D721Med (cell line): ENCODE measurements at places on chromosomes 2 and 18.

DNA sequence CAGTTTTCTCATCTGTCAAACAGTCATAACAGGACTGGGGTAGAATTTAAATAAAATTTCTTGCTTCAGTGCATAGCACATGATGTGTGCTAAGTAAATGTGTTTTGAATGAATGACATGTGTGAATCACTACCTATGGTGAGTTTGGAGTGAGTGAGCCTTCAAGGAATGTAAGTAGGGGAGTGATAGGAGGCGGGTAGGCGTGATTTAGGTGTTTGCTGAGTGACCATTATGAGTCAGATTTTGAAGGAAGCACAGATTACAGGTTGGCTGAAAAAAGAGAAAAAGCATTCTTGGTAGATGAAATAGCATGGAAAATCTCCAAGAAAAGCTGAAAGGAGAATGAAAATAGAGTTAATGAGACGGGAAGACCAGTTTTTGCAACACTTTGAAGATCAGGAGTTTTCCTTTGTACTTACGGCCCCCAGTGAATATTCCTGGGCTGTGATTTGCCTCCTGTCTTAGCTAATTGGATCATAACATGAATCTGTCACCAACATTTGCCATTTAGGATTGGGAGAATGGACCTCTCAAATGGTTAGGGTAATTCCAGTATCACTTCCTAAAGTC is 136.9 kb upstream of the GATA6 start:
- no peak for DNase-seq

DNA sequence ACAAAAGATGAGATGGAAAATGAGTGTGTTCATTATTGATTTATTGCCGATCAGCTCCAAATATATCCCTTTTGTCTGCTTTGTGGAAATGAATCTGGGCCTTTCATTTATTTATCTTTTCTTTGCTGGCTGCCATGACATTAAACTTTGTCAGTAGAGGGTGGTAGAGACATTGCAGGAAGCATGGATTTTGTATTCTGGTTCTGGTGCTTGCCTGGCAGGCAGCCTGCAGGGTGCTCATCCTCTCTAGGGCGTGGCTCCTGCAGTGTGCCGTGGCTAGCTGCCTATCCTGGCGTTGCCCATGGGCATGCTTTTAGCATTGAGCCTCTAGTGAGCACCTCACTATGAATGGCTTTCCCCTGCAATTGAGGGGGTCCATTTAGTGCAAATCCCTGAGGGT is 593.1 kb downstream of the RNF144A start:
- DNase-seq, result no peak

DNA sequence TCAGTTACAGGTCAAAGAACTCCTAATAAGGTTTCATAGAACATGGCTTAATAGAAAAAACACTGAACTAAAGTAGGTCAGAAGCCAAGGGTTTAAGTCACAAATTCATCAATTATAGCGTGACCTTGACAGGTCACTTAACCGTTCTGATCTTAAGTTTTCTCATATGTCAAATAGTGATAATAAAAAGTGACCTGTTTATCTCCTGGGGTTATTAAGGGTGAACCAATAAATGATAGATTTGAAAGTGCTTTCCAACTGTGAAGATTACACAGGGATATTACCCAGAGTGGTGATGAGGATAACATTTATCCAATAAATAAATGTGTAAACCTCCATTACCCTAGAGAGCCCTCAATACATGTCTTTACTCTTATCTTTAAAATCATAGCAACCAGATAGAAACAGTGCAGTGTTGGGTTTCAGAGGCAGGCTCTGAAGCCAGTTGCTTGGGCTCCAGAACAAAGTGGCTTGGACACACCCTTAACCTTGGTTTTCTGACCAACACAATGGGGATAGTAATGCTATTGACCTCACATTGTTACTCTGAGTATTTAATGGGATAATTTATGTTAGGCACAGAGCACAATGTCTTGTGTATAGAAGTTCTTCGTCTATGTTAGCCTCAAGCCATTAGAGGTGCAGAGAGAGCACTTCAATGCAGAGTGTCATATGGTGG is 48.6 kb downstream of the KLHL14 start:
- DNase-seq, result no peak

DNA sequence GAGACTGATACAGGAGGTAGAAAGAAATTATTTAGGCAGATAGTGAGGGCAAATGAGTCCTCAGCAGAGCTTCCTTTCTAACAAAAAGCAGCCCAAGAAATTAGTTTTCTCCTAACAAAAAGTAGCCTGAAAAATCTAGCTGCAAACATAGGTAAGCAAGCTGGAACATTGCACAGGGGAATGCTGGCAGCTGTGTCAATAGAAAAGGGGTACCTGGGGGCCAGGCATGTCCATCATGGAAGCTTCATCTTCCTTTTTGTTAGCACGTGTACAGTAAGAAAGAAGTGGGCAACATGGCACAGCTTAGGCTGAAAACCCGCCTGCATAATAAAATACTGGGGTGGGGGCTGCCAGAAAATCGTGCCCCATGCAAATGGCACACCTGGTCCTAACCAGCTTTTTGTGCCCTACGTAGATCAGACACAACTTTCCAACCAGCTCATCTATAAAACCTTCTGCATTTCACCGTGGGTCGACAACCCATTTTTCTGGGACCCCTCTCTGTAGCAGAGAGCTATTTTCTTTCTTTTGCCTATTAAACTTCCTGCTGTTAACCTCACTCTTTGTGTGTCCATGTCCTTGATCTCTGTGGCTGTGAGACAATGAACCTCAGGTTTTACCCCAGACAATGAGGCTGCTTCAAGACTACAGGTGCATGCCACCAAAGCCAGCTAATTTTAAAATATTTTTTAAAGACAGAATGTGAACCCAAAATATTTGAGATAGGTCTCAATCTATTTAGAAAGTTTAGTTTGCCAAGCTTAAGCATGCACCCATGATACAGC is 6.6 kb upstream of the MTHFD2 start:
- DNase-seq, result no peak

- DNase-seq, result no peak
Measured at GRCh38 chr2:119260646-119261492, 37.2 kb downstream of the STEAP3 start.

- no peak for DNase-seq
Measured at GRCh38 chr2:3709225-3709624, 5.8 kb downstream of the DCDC2C start.

DNA sequence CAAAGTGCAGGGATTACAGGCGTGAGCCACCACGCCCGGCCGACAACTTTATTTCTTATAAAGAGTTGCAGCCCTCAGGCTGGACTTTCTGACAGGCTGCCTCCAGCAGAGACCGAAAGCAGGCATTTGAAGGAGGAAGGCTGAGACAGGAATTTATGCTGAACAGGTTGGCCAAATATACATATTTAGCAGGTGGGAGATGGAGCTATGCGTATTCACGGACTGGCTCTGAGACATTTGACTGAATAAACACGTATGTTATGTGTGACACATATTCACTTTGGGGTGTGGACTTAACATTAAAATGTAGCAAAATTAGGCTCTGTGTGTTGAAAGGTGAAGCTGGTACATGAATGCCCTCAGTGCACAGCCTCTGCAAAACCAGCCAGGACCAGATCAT is 65.9 kb downstream of the SNTG2 start:
- no peak for DNase-seq

GRCh38 chr2:102107741-102108070 is 34.8 kb upstream of the IL1R1 start:
- DNase-seq, result no peak

DNA sequence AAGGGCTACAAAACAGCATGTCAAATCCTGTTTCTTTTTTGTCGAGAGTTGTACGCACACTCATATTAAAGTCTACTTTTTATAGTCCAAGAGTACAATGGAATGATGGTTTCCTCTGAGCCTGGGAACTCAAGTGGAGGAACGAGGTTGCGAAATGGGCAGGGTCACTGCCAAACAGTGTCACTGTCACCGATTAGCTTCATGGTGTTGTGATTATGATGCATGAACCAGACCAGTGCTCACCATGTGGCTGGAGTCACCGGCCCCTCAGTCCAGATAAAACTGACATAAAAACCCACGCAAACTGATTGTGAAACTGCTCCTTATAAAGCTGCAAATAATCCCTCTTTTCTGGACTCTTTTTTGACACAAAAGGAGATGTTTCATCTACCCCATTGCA is 122.0 kb downstream of the COPS8 start:
- DNase-seq, result no peak

DNA sequence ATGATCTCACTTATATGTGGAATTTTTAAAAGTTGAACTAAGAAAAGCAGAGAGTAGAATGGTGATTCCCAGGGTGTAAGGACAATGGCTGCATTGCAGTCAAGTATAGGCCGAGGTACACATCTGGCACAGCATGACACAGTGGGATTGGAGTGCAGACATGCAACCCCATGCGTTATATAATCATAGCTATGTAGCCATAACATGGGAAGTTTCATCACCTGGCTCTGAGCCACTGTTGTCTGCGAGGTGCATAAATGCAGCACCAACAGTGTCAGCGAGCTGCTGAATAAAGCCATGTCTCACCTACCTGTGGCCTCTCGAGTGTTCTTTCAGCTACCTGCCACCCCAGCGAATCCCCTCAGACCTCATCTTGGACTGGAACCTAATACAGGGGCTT is 61.7 kb downstream of the CDC42EP3 start:
- no peak for DNase-seq

DNA sequence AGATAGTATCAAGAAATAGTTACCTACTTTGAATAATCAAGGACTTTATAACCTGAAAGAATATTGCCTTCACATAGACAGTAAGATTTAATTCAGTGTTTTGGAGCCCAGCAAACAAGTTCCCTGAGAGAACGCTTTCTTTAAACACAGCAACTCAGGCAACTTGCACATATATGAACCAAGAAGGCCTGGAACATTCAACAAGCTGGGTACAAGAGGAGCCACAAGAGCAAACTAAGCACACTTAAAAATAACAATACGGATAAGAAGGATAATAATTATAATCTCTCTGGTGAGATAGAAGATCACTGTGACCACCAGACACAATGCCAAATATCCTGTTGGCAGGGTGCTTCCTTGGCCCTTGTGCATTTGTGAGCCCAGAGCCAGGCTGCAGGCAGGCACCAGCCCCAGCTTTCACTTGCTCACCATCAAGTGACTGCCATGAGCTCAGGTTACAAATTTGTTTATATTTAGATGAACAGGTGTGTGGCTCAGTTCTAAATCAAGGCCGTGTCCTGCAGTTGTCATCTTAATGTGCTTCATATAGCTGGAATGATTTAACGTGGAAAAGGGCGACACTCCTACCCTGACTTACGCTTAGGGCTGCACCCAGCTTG is 446.6 kb downstream of the IRS1 start:
- DNase-seq, result no peak

DNA sequence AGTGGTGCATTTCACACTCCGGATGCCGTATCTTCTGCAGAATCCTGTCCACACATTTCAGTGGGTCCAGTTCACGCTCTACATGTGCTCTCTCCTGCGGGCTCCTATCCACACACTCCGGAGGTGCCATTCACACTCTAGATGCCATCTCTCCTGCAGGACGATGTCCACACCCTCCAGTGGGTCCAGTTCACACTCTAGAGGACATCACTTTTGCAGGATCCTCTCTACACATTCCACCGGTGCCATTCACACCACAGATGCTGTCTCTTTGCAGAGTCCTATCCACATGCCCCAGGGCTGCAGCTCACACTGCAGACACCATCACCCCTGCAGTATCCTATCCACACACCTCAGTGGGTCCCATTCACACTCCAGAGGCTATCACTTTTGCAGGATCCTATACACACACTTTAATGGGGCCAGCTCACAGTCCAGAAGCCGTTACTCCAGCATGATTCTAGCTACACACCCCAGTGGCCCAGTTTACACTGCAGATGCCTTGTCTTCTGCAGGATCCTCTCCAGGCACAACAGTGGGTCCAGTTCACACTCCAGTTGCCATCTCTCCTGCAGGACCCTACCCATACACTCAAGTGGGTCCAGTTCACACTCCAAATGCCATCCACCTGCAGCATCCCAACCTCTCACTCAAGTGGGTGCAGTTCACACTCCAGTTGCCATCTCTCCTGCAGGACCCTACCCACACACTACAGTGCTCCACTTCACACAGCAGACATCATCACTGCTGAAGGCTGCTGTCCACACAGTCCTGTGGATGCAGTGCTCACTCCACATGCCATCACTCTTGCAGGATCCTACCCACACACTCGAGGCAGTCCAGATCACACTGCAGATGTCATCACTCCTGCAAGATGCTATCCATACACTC is 2.1 kb upstream of the PXDN start:
- DNase-seq, result no peak

DNA sequence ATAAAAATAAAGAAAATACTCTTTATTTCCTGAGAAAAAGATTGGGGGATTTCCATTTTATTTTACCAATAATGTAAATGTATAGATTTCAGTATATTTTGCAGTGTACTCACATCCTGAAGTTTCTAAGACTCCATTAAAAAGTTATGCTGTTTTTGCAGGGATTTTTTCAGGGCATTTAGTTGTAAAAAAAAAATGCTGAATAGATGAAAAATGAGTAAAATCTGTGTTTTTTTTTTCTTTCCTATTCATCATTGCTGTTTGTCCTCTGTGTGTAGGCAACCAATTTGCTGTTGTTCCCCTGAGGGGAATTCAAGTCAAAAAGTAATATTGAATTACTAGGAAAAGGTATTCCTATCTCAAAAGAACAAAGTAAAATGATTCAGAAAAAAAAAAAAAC is 66.3 kb downstream of the MEIS1 start:
- DNase-seq, result no peak

DNA sequence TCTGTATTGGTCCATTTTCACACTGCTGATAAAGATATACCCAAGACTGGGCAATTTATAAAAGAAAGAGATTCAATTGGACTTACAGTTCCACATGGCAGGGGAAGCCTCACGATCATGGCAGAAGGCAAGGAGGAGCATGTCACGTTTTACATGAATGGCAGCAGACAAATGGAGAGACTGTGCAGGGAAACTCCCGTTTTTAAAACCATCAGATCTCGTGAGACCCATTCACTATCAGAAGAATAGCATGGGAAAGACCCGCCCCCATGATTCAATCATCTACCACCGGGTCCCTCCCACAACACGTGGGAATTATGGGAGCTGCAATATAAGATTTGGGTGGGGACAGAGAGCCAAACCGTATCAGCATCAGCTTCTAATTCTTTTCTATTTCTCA is 217.0 kb downstream of the ANAPC1 start:
- no peak for DNase-seq

GRCh38 chr2:120893811-120894584 is 158.3 kb downstream of the GLI2 start:
- no peak for DNase-seq

DNA sequence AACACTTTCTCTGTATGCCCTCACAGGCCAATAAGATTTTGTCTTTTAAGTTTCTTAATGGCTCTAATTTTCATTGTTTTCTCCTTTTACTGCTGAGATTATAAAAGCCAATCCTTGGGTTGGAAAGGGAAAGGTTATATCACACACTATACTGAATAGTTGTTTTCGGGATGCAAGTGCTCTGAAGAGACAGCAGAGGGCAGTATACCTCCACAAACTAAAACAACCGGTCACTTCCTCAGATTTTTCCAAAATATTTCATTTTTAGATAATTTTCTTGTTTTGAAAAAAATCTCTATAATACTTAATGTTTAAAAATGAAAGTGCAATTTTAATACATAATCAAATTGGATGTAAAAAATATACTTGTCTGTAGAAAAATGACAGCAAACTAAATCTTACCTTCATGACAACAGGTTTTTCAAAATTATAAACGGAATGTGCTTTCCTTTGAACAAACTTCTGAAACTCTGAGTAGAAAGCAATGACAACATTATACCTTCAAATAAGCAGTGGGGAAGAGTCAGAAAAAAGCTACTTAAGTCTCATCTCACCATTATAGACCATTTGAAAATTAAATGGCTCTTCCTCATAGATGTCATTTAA is 82.7 kb downstream of the ORC4 start:
- no peak for DNase-seq
